ENCODE measurements at places on chromosomes 2 and 18.

DNA sequence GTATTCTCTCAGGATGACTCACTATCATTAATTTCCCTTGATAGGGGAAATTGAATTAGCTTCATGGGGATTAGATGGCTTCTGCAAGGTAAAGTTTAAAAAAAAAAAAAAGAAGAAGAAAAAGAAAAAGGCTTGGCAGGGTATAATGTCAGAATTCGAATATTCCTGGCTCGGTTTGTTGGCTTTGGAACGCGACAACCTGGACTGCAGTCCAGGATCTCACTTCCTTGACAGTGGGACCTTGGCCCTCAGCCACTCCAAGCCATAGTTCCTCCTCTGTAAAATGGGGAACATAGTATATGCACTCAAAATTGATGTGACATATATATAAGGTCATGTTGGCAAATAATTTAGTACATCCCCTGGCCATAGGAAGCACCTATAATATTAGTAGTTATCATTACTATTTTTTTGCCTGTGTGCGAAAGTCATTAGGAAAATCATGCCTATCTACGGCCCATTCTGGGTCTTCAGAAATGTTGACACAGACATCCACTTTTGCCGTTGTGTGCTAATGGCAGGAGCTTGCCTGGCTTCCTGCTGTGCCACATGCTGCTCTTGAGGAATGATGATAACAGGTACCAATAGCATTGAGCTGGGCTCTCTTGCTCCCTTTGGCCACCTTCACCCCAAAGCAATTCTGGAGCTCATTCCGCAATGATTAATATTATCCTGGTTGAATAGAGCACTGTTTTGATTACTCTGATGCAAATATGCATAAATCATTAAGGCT, 97.9 kb downstream of the MTCL1 start:
- DNase-seq, result no peak

DNA sequence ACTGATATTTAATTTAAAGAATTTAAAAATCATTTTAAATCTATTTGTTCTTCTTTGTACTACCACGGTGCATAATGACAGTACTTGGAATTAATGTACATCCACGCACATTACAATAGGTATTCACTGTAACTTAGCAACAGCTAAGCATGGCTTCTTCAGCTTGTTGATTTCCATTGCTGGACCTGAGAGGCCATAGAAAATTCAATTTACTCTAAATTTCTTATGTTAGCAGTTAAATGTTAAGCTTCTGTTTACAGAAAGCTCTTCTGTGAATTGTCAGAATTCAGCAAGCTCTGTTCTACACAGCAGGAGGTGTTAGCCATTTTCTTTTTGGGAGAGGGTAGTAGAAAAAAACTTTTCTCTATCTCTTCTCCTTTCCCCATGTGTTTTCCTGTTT, 1149.3 kb upstream of the CDH2 start:
- DNase-seq, result no peak

DNA sequence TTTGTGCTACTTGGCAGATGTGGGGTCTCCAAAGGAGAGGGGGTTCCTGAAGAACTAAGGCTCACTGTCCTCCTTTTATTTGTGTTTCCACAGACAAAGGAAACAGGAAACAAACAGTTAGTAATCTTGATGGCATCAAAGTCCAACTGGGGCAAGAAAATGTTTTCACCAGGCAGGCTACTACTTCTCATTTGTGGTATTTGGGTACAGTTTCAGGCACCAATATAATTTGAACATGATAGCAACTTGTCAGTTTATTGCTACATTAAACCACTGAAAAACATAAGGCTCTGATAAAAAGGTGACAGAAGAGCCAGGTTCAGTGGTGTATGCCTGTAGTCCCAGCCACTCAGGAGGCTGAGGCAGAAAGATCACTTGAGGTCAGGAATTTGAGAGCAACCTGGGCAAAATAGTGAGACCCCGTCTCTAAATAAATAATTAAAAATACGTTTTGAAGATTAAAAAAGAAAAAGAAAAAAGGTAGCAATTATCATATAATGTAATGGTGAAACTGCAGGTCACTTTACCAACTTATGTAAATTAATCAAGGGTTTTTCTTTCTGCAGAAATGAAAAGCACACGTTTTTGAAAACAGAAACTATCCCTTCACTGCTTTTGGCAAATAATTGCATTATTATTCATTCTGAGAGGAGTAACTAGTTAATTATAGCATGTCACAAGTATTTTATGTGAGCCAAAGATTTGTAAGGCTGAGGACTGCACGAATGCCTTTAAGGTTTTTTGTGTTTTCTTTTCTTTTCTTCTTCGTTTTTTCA, 157.5 kb upstream of the CAVIN2 start:
- DNase-seq, result no peak

DNA sequence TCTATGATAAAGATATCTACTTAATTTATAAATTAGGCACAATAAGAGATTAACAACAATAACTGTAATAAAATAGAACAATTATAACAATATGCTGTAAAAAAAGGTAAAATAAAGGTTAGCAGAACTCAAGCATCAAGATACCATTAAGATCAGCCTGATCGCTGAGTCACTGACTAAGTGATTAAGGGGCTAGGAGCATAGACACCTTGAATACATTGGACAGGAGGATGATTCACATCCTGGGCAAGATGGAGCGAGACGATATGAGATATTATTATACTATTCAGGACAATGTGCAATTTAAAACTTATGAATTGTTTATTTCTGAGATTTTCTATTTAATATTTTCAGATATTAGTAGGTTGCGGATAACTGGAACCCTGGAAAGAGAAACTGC, 1277.8 kb upstream of the ZEB2 start:
- no peak for DNase-seq

DNA sequence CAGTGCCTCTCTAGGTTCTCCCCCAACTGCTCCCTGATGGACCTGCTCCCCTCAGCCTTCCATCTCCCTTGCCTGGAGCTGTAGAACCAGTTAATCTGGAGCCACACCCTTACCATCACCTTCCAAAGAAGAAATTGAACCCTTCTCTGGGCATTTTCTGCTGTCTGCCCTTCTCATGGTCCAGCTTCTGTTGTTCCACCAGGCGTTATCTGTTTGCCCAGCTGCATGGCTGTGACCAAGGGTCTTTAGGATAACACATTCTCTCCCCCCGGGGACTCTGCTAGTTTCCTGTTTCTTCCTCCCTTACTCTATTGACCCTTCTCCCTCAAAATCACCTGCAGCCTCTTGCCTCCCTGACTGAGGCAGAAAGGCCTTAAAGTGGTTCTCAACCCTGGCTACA, 3.2 kb upstream of the ANKRD53 start:
- no peak for DNase-seq

GRCh38 chr18:1296237-1296636, 391.6 kb downstream of the ADCYAP1 start:
- DNase-seq, result no peak

- no peak for DNase-seq
Observed at GRCh38 chr18:63445037-63445436, 22.8 kb upstream of the VPS4B start.

GRCh38 chr18:59570101-59570775, 127.0 kb downstream of the CCBE1 start:
- no peak for DNase-seq

DNA sequence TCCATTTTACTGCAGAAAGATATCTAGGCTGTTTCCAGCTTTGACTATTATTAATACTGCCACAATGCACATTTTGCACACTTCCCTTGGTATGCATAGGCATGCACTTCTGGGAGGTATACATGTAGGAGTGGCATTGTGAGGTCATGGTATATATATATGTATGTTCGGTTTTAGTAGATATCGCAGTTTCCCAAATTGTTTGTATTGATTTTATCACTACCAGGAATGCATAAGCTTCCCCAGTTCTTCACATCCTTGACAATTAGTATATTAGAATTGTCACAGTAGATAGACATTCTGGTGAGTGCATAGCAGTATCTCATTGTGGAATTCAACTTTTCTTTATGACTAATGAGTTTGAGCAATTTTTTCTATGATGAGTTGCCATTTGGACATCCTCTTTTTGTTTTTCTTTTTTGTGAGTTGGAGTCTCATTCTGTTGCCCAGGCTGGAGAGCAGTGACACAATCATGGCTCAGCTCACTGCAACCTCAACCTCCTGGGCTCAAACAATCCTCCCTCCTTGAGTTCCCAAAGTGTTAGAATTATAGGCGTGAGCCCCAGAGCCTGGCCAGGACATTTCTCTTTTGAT, 4.2 kb upstream of the GRB14 start:
- no peak for DNase-seq

DNA sequence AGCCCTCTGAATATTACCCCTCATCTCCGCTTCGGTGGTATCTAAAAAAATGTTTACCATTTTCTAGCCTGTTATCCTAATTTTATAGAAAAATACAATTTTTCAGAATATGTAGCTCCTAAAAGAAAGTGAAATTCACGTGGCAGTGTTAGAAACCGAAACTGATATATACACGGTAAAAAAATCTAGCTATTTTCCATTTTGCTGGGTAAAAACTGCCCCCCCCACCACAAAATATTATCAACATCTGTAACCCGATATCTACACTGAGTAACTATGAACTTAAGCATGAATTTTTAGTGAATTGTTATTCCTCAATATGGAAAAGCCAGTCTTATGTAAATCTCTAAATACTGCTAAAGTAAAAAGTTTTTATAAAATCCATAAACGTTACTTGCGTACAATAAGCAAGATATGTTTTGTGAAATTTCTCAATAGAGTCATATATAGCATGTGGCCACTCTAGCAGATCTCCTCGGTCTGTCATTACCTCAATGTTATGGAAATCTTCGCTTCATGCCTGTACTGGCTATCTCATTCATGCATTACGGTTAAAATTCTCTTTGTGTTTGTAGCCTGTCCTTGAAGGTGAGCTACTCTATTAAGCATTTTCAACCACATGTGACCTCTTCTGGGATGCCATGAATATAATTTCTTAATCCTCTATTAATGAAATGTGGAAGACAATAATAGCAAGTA, 524.2 kb downstream of the TRIB2 start:
- DNase-seq, result no peak

GRCh38 chr18:46196627-46197243, 92.5 kb downstream of the HAUS1 start:
- no peak for DNase-seq

GRCh38 chr2:51084750-51085149, 52.8 kb upstream of the NRXN1 start:
- DNase-seq, result no peak

DNA sequence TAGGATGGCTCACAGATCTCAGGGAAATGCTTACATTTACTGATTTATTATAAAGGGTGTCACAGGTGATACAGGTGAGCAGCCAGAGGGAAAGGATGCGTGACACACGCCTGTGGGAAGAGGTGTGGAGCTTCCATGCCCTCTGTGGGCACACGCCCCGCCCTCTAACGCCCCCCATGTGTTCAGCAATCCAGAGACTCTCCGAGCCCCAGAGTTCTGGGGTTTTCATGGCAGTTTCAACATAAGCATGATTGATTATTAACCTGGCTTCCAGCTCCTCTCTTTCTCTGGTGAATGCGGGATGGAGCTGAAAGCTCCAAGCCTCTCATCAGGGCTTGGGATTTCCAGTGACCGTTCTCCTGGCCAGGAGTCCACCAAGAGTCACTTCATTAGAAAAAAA, 34.3 kb upstream of the ODC1 start:
- DNase-seq, result no peak

DNA sequence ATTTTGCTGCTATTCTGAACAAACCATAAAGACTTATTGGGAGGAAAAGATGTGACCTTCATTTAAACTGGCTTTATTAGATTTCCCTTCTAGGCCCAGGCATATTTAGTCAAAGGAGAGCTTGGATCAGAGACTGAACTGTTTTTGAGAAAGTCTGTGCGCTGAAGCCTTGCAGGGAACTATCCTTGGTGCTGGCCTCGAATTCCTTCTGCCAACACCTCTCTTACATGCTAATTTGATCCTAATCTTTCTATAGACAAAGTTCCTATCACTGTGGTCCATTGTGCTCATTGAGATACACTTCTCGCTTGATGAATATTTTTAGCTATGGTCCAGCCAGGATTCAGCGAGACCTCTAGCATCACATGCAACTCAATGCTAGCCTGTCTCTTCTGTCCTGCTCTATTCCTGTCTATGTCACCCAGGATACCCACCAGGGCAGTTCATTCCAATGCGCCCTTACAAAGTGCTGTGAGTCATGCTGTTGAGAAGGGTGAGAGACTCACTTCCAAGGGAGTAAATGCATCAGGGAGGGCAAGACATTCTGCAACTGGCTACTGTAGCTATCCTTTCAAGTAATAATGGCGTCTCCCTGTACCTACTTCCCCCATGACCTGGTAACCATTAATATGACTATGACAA, 356.7 kb upstream of the LYPD1 start:
- no peak for DNase-seq

GRCh38 chr2:158031371-158031770, 70.3 kb upstream of the UPP2 start:
- DNase-seq, result no peak

GRCh38 chr2:145748927-145749326, 1229.0 kb upstream of the ZEB2 start:
- DNase-seq, result no peak

GRCh38 chr2:72144632-72145288, 2.9 kb downstream of the CYP26B1 start:
- no peak for DNase-seq

- no peak for DNase-seq
Observed at GRCh38 chr18:39299152-39299551, 1733.6 kb upstream of the CELF4 start.

- DNase-seq, result no peak
Observed at GRCh38 chr18:44054514-44054913, 626.2 kb upstream of the SETBP1 start.

- no peak for DNase-seq
Observed at GRCh38 chr2:74107071-74107470, 40.6 kb downstream of the BOLA3 start.

- no peak for DNase-seq
Observed at GRCh38 chr2:202950592-202950991, 38.5 kb downstream of the CARF start.

- DNase-seq, result no peak
Observed at GRCh38 chr2:206477296-206477695, 34.0 kb downstream of the ADAM23 start.

GRCh38 chr2:47014564-47015051, 99.0 kb upstream of the MCFD2 start:
- DNase-seq, result no peak

DNA sequence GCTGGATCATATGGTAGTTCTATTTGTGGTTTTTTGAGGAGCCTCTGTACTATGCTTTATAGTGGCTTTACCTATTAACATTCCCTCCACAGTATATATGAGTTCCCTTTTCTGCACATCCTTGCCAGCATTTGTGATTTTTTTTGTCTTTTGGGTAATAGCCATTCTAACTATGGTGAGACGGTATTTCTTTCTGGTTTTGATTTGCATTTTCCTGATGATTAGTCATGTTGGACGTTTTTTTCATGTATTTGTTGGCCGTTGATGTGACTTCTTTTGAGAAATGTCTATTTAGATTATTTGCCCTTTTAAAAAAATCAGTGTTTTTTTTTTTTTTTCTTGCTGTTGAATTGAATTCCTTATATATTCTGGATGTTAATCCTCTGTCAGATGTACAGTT, 31.1 kb downstream of the ACTR3 start:
- no peak for DNase-seq

- no peak for DNase-seq
Observed at GRCh38 chr2:57890464-57890863, 156.1 kb upstream of the VRK2 start.

- no peak for DNase-seq
Observed at GRCh38 chr2:204967199-204967960, 422.1 kb downstream of the PARD3B start.

GRCh38 chr2:239445771-239446524, 45.1 kb upstream of the HDAC4 start:
- no peak for DNase-seq

GRCh38 chr2:3266925-3267867, 110.4 kb downstream of the EIPR1 start:
- DNase-seq, result no peak

Measured in cortex of kidney (tissue), 1 donor.